Activated T-cell treated with anti-CD3 and anti-CD28 coated beads for 1 hour (primary cell): ENCODE measurements at places on chromosomes 2 and 18.
A peak's percentile ranks its signal among the peaks of the same experiment; 100 is the strongest.

GRCh38 chr2:17539611-17540092 lies 844 bp upstream of the VSNL1 start:
- no peak for DNase-seq

DNA sequence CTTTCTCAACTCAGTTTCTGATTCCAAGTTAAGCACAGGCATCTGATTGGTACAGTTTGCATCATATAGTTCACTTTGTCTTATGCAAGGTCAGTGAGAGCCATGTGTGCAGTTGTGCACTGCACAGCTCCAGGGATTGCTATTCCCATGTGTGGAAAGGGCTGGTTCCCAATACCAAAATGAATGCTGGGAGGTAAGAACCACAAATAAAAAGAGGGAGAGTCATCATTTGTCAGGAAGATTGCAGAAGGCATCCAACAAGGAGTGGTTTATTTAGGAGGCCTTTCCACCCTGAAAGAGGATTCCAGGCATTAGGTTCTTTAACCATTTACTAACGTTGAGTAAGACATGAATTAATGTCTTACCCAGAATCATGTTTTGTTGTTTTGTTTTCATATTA lies 141.2 kb upstream of the ST6GAL2 start:
- DNase-seq, result no peak

GRCh38 chr18:48074929-48075706 lies 144.7 kb upstream of the SMAD2 start:
- DNase-seq, result no peak

DNA sequence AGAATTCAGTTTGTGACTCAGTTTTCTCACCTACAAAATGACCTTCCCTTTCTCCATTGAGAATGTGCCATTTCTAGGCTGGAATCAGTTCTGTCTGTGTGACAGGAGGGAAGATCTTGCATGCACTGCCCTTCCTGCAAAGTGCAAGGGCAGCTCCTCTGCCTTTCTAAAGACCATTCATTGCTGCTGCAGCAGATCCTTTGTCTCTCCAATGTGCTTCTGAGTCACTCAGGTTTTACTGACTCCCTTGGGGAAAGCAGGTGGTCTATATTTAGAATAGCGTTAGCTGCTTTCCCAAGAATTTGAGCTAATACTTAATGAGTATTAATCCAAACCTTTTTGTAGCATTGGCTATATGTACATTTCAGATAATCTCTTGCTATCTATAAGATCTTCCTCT lies 62.5 kb downstream of the DAW1 start:
- no peak for DNase-seq

DNA sequence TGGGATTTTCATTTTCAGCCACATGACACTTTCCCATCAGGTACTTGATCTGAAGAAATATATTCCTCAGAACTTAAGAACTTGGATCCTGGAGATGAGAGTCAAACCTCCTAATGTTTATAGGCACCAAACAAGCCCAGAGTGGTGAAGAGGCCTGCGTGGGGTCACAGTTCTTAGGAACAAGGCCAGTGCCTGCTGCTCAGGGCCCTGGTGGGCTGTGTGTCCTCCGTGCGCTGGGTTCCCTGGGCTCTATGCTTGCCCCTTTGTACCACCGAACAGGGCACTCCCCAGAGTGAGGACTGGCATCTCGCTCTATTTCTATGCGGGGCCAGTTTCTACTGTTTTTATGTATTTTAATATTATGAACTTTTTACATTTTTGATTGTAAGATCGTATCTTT lies 76.0 kb upstream of the RBM44 start:
- no peak for DNase-seq

- no peak for DNase-seq
Observed at GRCh38 chr2:238645095-238645494, 202.8 kb upstream of the TWIST2 start.

GRCh38 chr2:229634601-229635370 lies 79.6 kb downstream of the DNER start:
- no peak for DNase-seq

DNA sequence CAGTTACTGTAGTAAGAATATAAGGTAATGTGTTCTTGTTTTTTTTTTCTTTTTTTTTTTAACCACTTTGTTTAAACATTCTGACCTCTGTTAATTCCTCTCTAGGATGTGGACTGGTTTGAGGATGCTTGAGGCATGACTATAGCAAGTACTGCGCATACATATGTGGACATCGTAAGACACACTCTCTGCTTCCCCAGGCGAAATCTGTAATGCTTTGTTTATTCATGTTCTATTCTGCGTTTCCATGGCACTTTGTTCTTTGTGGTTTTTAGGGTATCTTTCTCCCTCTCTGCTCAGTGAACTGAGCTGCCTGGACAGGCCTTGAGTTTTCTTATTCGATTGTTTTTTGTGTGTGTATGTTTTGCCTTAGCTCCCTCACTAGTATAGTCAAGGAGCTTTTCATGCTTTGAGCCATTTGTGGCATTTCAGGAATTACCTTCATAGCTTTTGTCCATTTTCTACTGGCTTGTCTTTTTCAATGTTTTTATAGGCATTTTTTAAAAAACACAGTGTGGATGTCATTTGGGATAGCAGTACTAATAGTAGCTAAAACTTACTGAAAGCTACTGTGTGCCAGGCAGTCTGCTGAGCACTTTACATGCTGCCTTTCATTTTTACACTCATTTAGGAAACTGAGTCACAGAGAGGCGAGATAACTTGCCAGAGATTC lies 1.9 kb upstream of the SH3BP4 start:
- DNase-seq, result no peak

GRCh38 chr18:27901424-27902226 lies 275.3 kb downstream of the CDH2 start:
- no peak for DNase-seq

DNA sequence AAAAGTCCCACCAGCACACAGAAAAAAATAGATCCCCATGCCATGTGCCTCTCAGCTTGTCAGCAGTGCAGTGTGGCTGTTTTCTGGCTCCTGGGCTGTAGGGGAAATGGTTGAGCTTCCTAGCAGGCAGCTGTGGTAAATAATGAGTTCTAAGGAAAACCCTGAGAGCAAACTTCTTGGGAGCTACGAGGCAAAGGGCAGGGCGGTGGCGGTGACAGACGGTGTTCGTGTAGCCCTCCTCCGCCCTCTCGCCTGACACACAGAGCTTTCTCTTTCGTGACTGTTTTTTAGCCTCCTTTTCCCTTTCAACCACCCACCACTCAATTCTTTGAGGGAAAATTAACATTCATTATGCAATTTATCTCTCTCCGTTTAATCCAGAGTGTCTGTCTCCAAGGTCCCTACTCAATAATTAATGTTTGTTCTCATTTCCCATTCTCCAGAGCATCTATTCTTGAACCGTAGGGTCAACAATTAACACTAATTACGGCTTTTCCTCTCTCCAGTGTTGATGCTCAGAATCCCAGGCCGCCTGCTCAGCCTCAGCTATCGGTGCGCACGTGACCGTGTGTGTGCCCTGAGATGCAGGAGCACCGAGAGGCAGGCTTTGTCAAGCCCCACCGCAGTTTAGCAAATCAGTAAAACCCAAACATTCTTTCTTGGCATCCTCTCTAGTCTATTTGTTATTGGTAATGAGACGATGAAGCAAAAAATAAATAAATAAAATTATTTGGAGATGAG lies 50.1 kb downstream of the KIAA2012 start:
- DNase-seq, result no peak

- DNase-seq, result no peak
Observed at GRCh38 chr2:64260093-64260803, 116.0 kb upstream of the PELI1 start.

GRCh38 chr18:28494151-28494550 lies 317.2 kb upstream of the CDH2 start:
- no peak for DNase-seq

- peak; percentile 13 for DNase-seq
Observed at GRCh38 chr2:230824406-230824978, 40.2 kb upstream of the ITM2C start.

DNA sequence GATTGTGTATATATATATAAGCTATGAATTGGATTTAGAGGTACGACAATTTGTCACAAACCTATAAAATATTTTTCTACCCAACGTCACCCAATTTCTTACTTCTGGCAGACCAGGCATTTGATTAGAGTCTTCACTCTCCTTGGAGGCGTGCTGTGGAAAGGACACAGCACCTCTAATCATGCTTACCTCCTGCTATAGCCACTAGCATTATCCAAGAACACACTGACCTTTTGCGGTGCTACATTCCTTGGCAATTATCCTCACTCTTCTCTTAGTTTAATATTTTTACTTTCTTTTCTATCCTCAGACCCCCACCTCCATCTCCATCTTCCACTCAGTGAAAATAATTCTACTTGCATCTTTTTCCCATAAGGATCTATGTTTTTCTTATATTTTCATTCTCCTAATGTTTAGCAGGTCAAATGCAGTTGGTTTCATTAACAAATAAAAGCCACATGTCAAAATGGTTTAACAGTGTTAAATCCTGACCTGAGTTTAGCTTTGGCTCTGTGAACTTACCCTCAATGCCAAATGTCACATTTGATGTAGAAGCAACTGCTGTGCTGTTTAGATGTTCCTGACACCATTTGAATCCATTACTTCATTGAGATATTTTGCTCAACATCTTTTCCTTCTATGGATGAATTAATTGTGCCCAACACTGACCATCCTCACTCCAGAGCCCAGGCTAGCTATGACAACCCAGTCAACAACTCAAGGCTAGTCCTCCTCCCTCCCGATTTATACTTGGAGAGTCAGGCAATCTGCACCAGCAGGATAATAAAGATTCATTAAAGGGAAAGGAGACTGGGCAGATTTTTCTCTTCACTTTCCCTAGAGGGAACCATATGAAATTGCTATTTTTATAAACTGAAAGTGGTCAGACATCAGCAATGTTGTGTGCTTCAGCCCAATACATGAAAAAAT lies 240.5 kb downstream of the MREG start:
- no peak for DNase-seq

DNA sequence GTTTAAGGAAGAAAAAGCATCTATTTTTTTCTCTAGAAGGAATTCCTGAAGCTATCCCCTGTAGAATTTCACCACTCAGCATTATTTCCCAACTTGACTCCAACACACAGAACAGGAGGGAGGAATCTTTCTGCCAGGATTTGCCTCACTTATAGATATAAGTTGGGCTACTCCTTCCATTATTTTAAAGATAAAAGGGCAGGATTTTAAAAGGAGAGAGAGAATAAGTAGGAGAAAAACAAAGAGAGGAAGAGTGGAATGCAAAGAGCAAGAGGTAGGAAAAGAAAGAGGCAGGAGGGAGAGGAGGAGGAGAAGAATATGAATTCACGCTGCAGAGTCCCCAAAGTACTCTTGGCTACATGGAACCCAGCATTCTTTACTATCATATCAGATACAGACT lies 182.5 kb downstream of the TCF4 start:
- no peak for DNase-seq

- no peak for DNase-seq
Observed at GRCh38 chr2:123518367-123518766, 506.7 kb upstream of the CNTNAP5 start.

GRCh38 chr2:38301340-38301968 lies 75.6 kb downstream of the ATL2 start:
- no peak for DNase-seq

- no peak for DNase-seq
Observed at GRCh38 chr2:96109361-96109680, 7.0 kb downstream of the ADRA2B start.

DNA sequence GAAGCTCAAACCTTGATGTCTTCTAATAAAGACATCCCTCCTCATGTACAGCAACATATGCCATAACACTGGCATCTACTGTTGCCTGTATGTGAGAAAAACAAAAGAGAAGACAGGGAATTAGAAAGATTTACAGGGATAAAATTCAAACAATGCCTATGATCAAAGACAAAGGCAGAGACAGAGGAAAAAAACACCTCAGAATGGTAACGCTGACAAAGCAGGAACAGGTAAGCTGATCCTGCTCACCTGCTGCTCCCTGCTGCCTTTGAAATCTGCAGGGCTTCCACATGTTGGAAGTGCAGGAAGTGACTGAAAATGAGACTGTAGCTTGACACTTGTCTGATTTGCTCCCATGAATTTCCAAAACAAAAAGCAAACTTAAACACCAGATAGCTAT lies 90.2 kb upstream of the DNAJC10 start:
- DNase-seq, result no peak
